ENCODE measurements at places on chromosomes 3 and 15.

DNA sequence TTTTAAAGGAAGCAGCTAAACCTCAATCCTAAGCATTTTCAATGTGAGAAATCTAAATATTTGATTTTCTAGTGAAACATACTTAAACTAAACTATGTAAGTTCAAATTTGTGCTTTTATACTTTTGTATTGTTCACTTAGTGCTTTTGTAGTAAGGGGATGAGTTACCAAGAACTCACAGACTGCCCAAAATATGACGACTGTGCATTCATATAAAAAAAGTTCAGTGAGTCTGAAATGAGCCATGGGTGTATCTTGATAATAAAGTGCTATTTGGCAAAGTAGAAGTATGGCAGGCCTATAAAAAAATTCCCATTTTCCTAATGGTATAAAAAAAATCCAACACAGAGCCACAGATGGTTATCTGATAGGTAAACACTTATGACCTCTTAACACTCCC, 66.2 kb downstream of the NPTN start:
- no peak for DNase-seq

- no peak for DNase-seq
Measured at GRCh38 chr3:131282379-131282778, 99.2 kb upstream of the NUDT16 start.

DNA sequence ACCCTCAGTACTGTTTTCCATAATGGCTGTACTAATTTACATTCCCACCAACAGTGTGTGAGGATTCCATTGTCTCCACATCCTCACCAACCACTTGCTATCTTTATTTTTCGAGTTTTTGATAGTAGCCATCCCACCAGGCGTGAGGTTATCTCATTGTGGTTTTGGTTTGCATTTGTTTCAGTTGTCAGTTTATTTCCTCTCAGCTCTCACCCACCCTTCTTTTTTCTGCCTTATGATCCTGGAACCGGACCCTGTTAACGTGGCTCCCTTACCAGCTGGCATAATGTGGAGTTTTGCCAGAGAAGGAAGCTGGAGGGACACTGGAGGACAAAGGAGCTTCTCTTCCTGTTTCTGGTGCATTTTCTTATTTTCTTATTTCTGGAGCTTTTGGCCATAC, 25.1 kb upstream of the SH3GL3 start:
- DNase-seq = no peak

DNA sequence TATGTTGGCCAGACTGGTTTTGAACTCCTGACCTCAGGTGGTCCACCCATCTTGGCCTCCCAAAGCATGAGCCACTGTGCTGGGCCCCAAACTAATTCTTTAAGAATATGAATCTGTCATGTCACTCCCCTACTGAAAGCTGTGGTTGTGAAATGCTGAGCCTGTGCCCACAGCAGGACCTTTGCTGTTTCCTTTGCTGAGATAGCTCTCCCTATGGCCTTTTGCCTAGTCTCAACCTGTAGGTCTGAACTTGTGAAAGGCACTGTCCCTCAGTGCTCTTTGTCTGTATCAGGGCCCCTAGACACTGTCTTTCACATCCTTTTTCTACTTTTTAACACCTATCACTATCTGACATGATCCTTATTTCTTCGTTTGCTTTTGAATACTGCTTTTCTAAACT, 62.7 kb upstream of the CCR4 start:
- no peak for DNase-seq

DNA sequence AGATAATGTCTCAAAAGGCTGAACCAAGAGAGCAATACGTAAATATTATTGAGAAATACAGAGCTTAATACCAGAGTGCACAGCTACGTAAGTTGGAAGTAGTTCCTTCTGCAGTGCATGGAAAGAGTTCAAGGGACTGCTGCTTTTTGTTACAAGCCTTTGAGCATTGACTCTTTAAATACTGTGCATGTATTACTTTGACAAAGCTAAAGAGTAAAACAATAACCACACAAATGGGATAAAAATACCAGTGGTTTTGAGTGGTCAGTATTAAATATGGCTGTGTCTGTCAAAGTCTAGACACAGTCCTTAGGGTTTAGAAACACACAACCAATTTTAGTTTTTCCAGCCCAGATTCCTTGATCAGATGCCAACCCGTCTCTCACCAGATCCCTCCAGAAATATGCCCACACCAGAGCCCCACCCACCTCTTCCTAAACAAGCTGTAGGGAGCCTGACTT, 62.1 kb downstream of the SSR3 start:
- DNase-seq = no peak
